ENCODE measurements at places on chromosomes 5 and 9.

- DNase-seq = no peak
Observed at GRCh38 chr9:134838651-134839454, 41.8 kb upstream of the FCN2 start.

- DNase-seq = no peak
Observed at GRCh38 chr5:14028938-14029584, 84.6 kb upstream of the DNAH5 start.

- peak; percentile 29 for DNase-seq
Observed at GRCh38 chr5:60810438-60811085, 33.5 kb downstream of the ELOVL7 start.

DNA sequence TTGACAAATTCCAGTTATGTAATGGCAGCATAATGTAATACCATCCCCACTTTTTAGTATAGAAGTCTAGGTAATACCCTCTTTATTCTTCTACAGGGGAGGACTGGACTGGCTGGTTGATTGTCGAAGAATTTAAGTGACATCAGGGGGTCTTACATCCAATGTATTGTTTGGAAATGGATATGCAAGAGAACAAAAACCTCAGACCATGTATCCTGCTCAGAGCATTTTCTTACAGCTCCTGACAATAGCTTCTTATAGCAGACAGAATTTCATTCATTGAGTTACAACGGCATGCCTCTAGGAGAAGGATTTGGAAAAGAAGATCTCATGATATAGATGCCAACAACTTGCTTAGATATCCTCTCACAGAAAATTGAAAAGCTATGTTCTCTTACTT is 2032.3 kb downstream of the EFNA5 start:
- no peak for DNase-seq

- DNase-seq = no peak
Observed at GRCh38 chr9:121858788-121859187, 207.4 kb downstream of the DAB2IP start.

DNA sequence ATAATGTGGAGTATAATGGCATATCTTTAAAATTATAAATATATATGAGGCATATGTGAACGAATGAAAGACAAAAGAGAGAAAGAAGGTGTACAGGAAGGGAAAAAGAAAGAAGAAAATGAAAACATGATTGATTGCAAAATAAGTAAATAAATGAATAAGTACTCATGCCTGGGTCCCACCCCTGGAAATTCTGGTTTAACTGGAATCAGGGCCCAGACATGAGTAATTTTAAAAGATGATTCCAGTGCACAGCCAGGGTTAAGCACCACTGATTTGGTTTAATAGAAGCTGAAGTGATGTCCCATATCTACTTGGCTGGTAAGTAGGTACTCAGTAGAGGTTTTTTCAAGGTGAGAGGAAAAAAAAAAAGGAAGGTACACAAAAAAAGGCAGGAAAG is 34.0 kb upstream of the HOMER1 start:
- no peak for DNase-seq

Data from fibroblast of skin of back (primary cell).